ENCODE measurements at places on chromosomes 12 and 14. TPM values are rescaled to one million over a fixed set of nuclear protein-coding genes. Genes with fewer than 3 reads are reported as not detected.
A peak's percentile ranks its signal among the peaks of the same experiment; 100 is the strongest.

DNA sequence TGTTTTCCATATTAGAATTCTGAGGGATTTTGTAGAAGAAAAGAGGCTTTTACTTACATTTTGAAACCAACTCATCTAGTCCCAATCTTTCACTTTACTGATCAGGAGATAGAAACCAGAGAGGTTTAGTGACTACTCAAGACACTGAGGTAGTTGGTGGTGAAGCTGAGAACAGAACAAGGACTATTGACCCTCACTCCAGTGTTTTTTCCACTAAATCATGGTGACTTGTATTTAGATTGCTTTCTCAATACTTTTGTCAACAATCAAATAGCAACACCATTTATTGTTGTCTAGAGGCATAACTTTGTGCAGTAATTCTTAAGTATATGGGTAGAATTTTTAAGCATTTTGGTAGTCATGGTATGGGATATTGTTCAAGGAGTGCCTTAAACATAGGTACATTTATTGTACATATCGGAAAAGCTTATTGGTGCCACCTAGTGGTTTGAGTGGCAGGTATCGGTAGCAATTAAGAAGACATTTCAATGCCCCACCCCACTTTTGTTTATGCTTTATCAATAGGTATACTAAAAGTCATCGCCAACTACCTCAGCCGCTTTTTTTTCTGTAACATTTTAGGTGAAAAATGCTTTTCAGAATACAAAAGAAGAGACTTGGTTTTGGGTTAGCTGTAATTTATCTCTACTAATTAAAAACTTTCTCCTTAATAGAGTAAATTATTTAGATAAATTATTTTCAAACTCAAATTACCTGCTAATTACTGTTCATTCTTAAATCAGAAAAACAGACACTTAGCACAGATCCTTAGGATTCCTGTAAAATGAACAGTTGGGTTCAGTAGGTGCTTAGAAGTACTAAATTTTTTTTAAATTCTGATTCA is 47.3 kb upstream of the PAWR start:
- DNase-seq, result peak; percentile 32

DNA sequence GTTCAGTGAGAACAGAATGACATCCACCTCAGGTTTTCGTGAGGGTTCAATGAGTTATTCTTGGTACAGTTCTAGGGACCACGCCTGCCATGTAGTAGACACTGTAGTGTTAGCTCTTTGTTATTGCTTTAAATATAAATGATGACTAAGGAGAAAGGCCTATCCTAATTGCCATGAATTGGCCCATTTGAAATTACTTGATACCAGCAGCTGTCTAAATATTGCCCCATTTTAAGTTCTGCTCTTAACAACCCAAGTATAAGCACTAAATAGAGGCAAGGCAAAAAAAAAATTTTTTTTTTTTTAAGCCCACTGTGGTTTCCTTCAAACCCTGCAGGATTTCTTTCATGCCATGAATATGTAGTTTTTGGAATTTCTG is 84.5 kb downstream of the BORCS5 start:
- no peak for DNase-seq

DNA sequence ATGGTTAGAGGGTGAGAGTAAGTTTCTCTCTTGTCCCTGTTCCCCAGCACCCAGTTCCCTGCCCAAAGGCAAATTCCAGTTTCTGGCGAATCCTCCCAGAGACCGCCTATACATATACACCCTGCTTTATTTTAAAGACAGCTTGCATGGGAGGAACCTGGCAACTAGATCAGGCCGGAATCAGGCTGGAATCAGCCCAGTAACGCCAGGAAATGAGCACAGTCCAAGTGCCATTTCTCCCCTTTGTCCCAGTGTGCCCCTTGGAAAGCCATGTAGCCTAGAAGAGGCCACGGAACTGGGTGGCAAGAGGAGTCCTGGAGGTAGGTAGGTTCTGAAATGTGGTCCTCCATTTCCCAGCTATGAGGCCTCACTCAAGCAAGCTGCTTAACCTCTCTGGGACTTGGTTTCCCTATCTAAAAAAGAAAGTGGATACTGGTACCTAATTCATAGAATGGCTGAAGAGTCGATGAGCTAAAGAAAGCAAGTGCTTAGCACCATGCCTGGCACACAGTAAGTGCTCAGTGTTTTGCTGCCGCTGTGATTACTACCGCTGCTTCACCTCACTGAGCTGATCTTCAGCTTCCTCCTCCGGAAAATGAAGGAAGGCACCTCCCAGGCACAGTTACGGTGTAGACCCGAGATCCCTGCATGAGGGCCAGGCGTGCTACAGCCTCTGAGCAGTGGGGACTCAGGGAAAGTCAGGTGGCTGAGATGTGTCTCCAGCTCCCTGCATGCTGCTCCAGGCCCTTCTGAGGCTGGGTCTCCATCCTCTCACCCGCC is 36.4 kb downstream of the PITPNM2 start:
- DNase-seq, result no peak

- DNase-seq, result no peak
These were observed 98.1 kb downstream of the TMEM132C start for GRCh38 chr12:128365032-128365431.

GRCh38 chr14:70188659-70189455 is at the start of gene SLC8A3:
TSS of gene SLC8A3 (minus strand) at chr14:70188951. CDS start at chr14:70168422, 20,529 bp downstream.
- peak; percentile 59 for DNase-seq

- no peak for DNase-seq
These were observed 51.6 kb upstream of the PMCH start for GRCh38 chr12:102249079-102249841.

DNA sequence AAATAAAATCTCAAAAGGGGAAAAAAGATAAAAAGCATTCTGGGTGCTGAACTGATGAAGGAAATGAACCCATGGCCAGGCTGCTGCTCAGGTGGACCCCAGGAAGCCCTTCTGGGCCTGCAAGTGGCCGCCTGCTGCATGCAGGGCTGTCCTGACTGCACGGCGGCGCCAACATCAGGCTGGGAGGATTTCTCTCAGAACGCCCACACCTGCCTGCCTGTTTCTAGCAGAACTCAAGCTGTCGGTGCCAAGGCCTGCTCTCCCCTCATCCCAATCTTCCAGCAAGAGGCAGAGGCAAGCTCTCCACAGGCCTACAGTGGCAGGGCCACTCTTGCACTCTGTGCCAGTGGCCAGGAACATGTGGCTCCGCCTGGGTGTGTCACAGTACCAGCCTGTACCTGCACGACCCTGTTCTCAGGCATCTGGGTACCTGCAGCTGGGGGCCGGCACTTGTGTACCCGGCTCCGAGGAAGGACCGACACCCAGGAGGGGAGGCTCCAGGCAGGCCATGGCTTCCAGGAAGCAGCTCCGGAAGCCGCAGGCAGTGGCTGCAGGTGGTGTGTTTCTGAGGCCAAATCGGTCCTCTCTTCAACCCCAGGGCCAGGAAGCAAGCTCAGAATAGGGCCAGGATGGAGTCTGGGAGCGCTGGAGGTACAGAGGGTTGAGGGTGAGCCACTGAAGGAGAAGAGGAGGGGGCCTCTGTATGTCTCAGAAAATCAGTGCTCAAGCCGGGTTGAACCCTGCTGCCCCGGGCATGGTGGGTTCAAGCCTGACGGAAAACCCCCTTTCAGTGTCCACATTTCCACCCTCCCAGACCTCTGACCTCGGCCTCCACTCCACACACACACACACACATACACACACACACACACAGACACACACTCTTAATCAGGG is 2.5 kb upstream of the INF2 start:
- DNase-seq, result no peak

DNA sequence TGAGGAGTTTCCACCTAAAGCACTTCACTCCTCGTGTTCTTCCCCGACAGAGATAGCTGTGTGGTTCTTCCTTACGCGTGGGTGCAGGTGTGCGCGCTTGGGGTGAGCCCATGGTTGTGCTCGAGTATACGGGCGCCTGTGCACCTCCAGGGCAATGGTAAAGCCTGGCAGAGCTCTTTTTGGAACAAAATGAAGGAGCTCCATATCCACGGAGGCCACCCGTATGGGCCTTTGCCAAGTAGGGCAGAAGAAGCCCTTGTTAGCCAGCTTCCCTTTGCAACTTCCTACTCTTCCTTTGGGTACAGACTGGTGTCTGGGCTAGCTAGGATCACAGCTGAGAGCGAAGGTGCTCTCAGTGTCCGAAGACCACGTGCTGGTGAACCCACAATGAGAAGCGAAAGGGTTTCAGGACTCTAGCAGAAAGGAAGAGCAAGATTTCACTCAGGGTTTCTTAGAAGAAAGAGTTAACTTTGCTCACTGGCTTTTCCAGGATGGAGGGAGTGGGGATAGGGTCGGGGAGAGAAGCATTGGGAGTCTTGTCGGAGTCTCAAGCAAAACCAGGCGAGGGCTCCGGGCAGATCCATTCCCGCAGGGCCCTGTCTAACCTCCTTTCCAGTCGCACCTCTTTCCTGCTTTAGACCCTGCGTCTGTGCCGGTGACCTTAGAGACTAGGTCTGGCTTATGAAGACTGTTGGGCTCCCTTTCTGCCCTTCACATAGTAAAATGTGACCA is 960 bp upstream of the LRFN5 start:
- peak; percentile 36 for DNase-seq

The SLC2A3 gene
- 52.2 TPM for total RNA-seq

DNA sequence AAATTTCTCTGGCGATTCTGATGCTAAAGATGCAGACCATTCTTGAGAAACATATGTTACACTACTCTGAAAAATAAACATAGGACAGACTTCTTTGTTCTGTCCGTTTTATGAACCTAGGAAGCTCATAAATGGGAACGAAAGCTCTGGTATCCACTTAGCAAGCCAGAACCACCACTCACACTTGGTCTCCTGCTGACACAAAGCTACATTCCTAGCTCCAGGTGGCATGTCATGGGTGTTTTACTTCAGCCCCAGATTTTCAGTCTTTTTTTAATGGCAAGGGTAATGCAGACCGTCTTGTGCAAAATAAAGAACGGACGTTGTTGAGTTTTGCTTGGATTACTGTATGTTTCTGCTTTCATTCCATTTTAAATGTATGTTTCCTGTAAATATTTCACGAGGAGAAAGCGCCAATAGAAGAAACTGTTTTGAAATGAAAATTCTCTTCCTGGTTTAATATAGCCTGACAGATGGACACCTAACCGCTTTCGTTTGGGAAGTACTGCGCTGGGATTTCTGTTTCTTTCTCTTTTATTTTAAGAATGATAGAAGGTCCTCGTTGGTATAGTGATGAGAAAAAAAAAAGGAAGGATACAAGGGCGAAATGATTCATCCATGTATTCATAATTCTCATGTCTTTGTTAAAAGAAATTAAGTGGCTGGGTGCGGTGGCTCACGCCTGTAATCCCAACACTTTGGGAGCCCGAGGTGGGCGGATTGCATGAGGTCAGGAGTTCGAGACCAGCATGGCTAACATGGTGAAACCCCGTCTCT is 871 bp upstream of the COQ5 start:
- no peak for DNase-seq

Measured in neural crest cell (in vitro differentiated cells).